Suppressor macrophage (primary cell): ENCODE measurements at places on chromosomes 1 and 21.

DNA sequence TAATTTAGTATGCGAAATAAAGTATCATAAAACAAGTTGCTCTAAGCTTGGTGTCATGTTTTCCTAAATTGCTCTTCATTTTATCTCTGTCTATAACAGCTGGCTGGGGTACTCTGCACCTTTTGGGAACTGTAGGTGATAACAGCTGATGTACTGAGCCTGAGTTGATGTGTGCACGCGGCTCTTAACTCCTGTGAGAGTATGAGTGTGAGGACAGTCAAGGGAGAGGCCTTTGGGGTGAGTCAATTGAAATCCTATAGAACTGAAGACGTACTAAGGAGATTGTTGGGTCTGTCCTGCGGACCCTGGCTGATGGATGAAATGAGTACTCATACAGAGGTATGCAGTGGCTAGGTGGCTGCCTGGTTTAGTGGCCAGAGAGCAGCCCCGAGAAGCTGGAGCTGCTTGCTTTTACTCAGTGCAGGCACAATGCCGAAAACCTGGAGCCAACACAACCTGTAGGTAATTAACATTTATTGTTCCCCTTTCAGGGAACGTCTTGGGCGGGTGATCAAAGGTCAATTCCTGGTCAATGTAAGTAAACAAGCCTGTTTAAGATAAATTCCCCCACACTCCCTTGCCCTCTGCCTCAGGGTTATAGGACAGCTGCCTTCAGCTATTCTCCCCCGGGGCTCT lies 188.5 kb downstream of the PRDM2 start:
- no peak for DNase-seq

GRCh38 chr1:103125219-103125618 lies 16.9 kb upstream of the COL11A1 start:
- DNase-seq = no peak

DNA sequence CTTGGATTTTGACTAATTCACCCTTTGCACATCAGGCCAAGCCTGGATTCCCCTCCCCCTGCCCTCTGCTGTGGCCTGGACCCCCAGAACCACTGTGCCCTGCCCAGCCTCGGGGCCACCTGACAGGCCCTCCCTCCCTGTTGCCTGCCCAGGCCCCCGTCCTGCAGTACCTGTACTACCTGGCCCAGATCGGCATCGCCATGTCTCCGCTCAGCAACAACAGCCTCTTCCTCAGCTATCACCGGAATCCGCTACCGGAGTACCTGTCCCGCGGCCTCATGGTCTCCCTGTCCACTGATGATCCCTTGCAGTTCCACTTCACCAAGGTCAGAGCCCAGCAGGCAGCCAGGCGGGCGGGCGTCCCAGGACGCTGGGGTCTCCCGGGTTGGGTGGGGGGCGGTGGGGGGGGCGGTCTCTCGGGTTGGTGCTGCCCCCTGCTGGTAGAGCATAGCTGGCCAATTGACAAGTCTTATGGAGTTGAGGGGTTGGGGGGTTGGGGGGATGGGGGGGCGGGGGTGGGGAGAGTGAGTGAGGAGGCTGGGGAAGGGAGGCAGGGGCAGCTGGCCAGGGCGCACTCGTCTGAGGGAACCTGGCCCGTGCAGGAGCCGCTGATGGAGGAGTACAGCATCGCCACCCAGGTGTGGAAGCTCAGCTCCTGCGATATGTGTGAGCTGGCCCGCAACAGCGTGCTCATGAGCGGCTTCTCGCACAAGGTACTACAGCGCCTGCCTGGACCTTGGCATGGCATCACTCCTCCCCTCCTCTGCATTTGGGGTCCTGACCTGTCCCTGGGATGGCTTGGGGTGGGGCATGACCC lies 10.7 kb downstream of the AMPD2 start:
- no peak for DNase-seq

- peak; percentile 25 for DNase-seq
Measured at GRCh38 chr1:159088050-159088449, 11.5 kb upstream of the AIM2 start.

- DNase-seq = no peak
Measured at GRCh38 chr21:37057614-37058013, 15.3 kb downstream of the PIGP start.

GRCh38 chr1:79549201-79549600 lies 542.7 kb upstream of the ADGRL4 start:
- no peak for DNase-seq

GRCh38 chr21:29671728-29672127 lies 268.1 kb downstream of the GRIK1 start:
- no peak for DNase-seq

- DNase-seq = no peak
Measured at GRCh38 chr1:16409536-16410152, 27.6 kb downstream of the SPATA21 start.

DNA sequence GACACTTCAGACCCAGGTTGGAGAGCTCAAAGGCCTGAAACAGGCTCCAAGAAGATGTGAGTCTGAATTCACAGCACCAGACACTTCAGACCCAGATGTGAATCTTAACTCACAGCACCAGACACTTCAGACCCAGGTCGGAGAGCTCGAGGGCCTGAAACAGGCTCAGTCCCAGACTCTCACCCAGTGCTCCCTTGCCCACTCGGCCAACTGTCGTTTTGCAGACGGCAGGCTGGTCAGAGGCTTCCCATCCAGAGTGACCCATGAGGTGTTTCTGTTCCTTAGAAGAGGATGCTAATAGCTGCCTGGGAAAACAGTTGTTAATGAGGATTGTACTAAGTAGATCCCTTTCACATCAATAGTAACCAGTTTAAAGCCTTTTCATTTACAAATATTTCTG lies 88.4 kb downstream of the ADARB1 start:
- DNase-seq = no peak

DNA sequence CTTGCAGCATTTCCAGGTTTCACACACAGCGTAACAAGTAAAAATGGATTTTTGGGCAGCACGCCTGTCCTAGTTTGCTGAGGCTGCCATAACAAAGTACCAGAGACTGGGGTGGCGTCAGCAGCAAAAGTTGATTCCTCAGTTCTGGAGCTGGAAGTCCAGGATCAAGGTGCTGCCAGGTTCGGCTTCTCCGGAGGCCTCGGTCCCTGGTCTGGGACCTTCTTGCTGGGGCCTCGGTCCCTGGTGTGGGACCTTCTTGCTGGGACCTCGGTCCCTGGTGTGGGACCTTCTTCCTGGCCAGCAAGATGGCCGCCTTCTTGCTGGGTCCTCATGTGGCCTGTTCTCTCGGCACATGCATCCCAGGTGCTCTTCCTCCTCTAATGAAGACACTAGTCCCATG lies 104.0 kb downstream of the PDE9A start:
- no peak for DNase-seq

GRCh38 chr1:156394835-156395461 lies 25.9 kb downstream of the RHBG start:
- DNase-seq = peak; percentile 54

DNA sequence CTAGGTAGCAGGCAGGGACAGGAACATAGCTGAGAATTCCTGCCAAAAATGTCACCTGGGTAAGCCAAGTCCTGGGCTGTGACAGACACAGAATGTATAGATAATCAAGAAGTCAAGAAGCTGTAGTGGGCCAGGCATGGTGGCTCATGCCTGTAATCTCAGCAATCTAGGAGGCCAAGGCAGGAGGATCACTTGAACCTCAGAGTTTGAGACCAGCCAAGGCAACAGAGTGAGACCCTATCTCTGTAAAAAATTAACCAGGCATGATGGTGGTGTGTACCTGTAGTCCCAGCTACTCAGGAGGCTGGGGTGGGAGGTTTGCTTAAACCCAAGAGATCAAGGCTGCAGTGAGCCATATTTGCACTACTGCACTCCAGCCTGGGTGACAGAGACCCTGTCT lies 3.3 kb upstream of the ALG14 start:
- no peak for DNase-seq

DNA sequence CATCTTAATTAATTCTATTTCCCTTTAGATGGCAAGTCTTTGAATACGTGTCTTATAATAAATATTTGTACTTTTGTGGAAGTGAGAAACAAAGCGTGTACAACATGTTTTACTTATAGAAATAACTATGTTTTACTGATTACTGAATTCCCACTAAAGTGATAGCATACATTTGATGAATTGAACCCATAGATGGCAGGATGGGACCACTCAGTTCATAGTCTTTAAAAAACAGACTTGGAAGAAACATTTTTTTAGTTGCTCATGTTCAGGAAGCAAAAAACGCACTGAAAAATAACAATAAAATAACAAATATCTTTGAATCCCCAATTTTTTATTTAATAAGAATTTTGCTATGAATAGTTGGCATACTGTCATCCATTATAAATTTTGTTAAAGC lies 507.1 kb upstream of the ZRANB2 start:
- peak; percentile 45 for DNase-seq

- DNase-seq = no peak
Measured at GRCh38 chr1:235661568-235661967, 12.0 kb upstream of the GNG4 start.
